ENCODE measurements at places on chromosomes 1 and 21. TPM values are rescaled to one million over a fixed set of nuclear protein-coding genes. Genes with fewer than 3 reads are reported as not detected.

ADORA1 gene
- total RNA-seq = 0.89 TPM

DNA sequence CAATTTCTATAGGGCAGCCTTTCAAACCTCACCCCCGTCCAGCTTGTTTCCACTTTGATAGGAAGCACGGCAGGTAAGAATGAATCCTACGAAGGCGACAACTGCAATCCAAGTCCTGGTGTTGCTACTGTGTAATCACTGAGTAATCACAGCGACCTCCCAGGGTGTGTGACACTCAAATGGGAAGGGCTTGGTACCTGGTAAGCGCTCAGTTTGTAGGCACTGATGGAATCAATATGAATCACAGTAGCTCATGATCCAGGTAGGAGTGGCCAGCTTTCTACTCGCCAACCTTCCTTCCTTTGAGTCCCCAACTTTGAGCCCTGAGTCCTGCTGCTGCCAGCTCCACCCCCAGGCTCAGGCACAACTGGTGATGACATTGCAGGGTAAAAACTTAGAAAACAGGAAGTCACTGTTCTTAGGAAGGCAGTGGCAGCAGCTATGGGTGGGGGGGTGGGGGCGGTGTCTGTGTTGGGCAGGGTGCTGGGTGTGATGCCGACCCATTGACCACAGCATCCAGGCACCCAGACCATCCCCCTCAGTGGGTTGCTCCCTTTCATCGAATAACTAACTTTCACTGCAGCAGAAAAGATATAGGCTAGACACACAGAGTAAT lies 70.7 kb downstream of the CD247 start:
- DNase-seq = peak; percentile 27

DNA sequence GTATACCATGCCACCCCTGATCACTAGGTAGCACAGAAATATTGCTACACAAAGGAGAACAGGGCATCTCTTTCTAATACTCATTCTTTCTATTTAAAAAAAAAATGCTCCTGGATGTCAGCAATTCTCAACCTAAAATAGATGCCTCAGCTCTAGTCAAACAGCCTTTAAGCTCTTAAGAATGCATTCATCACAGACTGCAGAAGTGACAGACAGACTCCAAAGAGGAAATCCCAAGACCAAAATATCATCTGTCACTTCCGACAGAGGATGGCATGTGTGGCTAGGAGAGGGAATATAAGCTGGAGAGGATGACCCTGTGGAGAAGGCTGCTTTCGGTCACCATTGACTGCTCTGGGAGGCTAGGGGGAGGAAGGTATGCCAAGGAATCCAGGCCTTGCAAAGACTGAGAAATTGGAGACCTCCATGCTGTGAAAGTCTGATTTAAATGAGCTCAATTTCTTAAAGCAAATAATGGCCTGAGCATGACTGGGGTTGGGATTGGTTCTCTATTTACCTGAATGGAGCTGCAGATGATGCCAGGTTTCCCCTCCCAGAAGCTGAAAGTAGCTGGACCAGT lies 277.4 kb downstream of the BRINP2 start:
- no peak for DNase-seq

- no peak for DNase-seq
Observed at GRCh38 chr1:186066411-186066810, 308.6 kb downstream of the TPR start.

- no peak for DNase-seq
Observed at GRCh38 chr1:206098242-206098919, 18.8 kb downstream of the AVPR1B start.

- DNase-seq = no peak
Observed at GRCh38 chr1:7281821-7282220, 489.3 kb upstream of the VAMP3 start.

- DNase-seq = no peak
Observed at GRCh38 chr1:22122273-22123070, 20.4 kb downstream of the WNT4 start.

DNA sequence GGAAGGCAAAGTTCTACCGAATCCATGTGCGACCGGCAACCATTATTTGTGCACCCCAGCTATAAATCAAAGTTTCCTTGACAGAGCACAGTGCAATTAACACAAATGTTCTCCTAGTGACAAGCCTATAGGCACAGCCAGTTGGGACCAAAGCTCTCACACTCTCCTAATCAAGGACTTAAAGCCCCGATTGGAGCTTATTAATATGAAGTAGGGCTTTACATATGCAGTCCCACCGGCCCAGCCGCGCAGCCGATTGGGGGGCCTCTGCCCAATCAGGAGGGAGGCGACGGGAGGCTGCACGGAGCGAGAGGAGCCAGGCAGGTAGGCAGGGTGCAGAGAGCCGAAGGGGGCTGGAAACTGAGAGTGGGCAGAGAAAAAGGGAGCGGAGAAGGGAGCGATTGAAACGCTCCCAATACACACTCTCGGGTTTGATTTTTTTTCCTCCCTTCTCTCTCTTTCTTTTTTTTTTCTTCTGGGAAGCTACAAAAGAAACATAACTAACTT lies at the start of gene ESRRG:
Gene ESRRG (minus strand): TSS at position 156 of the 507 bp plus-strand sequence. CDS start 130 bp downstream, at position 26.
- DNase-seq = no peak

GRCh38 chr21:38468989-38469388 lies 29.3 kb downstream of the ERG start:
- peak; percentile 32 for DNase-seq

GRCh38 chr21:20997636-20998455 lies at the start of gene NCAM2:
Gene NCAM2, plus strand, starts transcription at chr21:20998409.
- DNase-seq = no peak

GRCh38 chr1:44786138-44786840 lies 1.7 kb downstream of the BEST4 start:
- peak; percentile 86 for DNase-seq

GRCh38 chr1:238738892-238739291 lies 647.5 kb upstream of the CHRM3 start:
- no peak for DNase-seq

OR6N1 gene
- total RNA-seq = not detected

GRCh38 chr1:226405411-226405988 lies 2.4 kb downstream of the PARP1 start:
- no peak for DNase-seq

ASCL5 gene
- total RNA-seq = not detected

- DNase-seq = no peak
Observed at GRCh38 chr1:181086926-181087325, 1.6 kb upstream of the IER5 start.
